ENCODE measurements at places on chromosomes 3 and 15. TPM values are rescaled to one million over a fixed set of nuclear protein-coding genes. Genes with fewer than 3 reads are reported as not detected.
A peak's percentile ranks its signal among the peaks of the same experiment; 100 is the strongest.

GRCh38 chr15:37359101-37359892 lies 258.9 kb upstream of the MEIS2 start:
- no peak overlapping the region for H3K4me3 ChIP-seq
- H3K27ac ChIP-seq = no peak overlapping the region
- DNase-seq = no peak

- no peak overlapping the region for H3K27ac ChIP-seq
- H3K27me3 ChIP-seq = no peaks in the 10 kb centered on the region
- H3K4me3 ChIP-seq = no peak overlapping the region
- peaks cover 12% of the 10 kb centered on the region for H3K4me1 ChIP-seq
- no peak for DNase-seq
Observed at GRCh38 chr3:71312461-71312860, 271.1 kb downstream of the FOXP1 start.

DNA sequence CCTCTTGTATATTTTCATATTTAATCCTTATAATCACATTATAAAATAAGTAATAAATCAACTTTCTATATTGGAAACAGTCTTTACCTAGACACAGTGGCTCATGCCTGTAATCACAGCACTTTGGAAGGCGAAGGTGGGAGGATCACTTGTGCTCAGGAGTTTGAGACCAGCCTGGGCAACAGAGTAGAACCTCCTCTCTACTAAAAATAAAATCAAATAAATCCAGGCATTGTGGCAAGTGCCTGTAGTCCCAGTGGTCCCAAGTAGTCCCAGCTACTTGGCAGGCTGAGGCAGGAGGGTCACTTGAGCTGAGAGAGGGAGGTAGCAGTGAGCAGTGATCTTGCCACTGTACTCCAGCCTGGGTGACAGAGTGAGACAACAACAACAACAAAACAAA lies 975.1 kb downstream of the ROBO1 start:
- H3K4me1 ChIP-seq = no peaks in the 10 kb centered on the region
- H3K27ac ChIP-seq = no peak overlapping the region
- H3K27me3 ChIP-seq = no peaks in the 10 kb centered on the region
- no peak for DNase-seq
- H3K4me3 ChIP-seq = no peak overlapping the region

DYNLT2B gene
- total RNA-seq = 10.9 TPM

DNA sequence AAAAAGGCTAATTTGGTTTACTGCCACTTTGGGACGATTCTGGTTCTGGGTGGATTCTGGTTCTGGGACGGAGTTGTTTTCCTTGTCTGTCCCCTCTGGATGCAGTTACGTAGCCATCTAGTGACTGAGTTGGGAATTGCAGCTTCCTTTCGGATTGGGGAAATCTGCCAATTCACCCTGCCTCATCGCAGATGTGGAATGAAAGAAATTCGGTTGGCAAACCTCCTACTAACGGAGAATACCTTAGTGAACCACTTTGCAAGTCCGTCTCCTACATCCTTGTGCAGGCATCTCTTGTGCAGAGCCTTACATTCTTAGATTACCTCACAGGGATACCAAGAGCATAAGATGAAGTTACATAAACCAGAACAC lies 31.5 kb upstream of the AP4E1 start:
- peak overlapping the region; percentile 72 for H3K4me3 ChIP-seq
- peak; percentile 62 for DNase-seq
- peaks cover 25% of the 10 kb centered on the region for H3K4me1 ChIP-seq
- no peaks in the 10 kb centered on the region for H3K36me3 ChIP-seq
- H3K27me3 ChIP-seq = peaks cover 14% of the 10 kb centered on the region

CCR4 gene
- not detected for total RNA-seq

- no peaks in the 10 kb centered on the region for H3K27me3 ChIP-seq
- peak; percentile 45 for DNase-seq
- H3K36me3 ChIP-seq = peaks cover 20% of the 10 kb centered on the region
- H3K27ac ChIP-seq = no peak overlapping the region
Observed at GRCh38 chr15:88529021-88529630, 17.4 kb downstream of the DET1 start.

THSD4 gene
- 15.6 TPM for total RNA-seq

DNA sequence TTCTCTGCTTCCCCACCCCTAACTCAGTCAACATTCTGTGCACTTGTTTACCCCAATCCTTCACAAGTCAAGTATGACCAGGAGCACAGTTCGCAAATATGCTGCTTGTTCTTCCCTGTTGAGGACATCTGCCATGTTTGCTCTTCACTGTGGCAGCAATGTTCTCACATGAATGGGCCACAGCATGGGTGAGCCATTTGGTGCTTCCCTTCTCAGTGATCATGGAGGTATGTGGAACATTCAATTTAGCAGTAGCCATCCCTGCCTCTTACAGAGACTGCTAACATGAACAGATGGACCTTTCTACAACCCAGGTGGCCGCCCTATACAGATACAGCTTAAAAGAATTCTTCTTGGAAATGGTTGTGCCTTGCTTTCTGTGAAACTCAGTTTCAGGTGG lies 660.1 kb upstream of the SGO1 start:
- no peaks in the 10 kb centered on the region for H3K27me3 ChIP-seq
- H3K36me3 ChIP-seq = no peaks in the 10 kb centered on the region
- H3K4me1 ChIP-seq = no peaks in the 10 kb centered on the region
- H3K27ac ChIP-seq = no peak overlapping the region
- no peak for DNase-seq
- no peak overlapping the region for H3K4me3 ChIP-seq

PLCH1 gene
- total RNA-seq = 0.36 TPM

DNA sequence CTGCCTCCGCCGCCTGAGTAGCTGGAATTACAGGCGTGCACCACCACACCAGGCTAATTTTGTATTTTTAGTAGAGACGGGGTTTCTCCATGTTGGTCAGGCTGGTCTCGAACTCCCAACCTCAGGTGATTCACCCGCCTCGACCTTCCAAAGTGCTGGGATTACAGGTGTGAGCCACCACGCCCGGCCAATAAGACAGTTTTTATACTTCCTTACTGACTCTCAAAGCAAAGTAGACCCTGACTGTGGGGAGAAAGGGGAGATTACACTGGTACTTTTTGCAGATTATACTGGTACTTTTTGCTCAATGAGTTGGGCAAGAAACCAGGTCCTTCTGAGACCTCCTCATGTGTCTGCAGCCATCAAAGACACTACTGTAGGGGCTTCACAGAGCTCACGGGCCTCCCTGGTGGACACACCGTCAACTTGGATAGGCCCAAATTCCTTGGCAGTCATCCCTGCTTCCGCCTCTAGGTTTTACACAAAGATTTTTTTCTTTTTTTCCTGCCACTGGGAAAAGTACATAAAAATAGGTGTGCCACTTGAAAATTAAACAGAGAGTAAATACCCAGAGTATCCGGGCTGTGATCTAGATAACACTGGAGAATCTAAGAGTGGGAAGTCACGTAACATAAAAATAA lies 143.3 kb upstream of the WNT5A start:
- H3K27me3 ChIP-seq = no peaks in the 10 kb centered on the region
- no peak for DNase-seq
- no peak overlapping the region for H3K4me3 ChIP-seq
- H3K27ac ChIP-seq = no peak overlapping the region

DNA sequence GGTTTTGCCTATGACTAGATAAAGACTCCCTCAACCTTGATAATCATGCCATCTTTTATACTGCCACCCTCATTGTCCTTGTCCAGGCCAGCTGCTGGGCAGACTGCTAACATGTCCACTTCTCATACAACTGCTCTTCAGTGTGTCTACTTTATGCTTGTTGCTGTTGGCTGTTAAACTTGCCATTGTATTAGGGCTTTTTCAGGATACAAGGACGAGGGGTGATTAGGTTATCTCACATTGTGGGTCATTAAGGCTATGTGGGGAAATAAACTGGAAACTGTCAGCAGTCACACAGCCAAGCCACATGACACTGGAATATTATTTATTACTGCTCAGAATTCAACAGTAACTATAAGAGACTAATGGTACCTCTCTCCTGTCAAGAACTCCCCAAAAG lies 36.1 kb downstream of the STARD9 start:
- no peak overlapping the region for H3K27ac ChIP-seq
- DNase-seq = no peak
- H3K27me3 ChIP-seq = no peaks in the 10 kb centered on the region

WDR76 gene
- 7.6 TPM for total RNA-seq

DNA sequence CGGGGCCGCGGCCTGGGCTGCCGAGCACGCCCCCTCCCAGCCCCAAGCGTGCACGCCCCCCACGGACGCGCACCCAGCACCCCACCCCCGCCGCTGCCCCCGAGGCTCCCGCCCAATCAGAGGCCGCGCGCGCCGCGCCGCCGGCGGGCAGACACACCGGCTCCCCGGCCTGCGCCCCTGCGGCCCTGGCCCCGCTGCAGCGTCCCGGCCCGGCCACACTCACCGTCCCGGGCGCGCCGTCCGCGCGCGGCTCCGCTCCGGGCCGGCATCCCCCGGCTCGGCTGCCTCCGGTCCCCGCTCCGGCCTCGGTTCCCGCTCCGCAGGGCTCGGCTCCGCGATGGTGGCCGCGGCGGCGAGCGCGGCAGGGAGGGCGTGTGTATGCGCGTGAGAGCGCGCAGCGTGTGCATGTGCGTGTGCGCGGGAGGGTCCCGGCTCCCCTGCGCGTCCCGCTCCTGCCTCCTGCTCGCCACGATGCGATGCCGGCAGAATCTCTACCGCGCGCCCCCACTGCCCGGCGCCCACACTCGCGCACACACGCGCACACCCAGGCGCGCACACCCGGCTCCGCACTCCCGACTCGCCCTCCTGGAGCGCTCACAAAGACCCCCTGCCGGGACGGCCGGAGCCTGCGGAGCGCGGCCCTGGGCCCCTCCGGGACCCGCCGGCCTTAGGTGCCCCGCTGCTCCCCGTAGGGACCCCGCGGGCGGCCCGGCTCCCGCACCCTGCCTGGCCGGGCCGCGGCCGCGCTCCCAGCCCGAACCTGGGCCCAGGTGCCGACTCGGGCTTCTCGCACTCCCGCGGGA lies 186.5 kb upstream of the LINGO1 start:
- no peaks in the 10 kb centered on the region for H3K36me3 ChIP-seq
- H3K4me1 ChIP-seq = no peaks in the 10 kb centered on the region
- peaks cover 48% of the 10 kb centered on the region for H3K27me3 ChIP-seq
- no peak overlapping the region for H3K4me3 ChIP-seq

- H3K4me3 ChIP-seq = peak overlapping the region; percentile 96
- H3K27me3 ChIP-seq = peaks cover 7% of the 10 kb centered on the region
- no peak for DNase-seq
- no peaks in the 10 kb centered on the region for H3K36me3 ChIP-seq
- peak overlapping the region; percentile 45 for H3K27ac ChIP-seq
Observed at GRCh38 chr15:74873756-74874424, 725 bp upstream of the SCAMP2 start.

GLDN gene
- 0.59 TPM for total RNA-seq

- peaks cover 5% of the 10 kb centered on the region for H3K4me1 ChIP-seq
- no peak for DNase-seq
- H3K27ac ChIP-seq = no peak overlapping the region
- H3K36me3 ChIP-seq = no peaks in the 10 kb centered on the region
- no peak overlapping the region for H3K4me3 ChIP-seq
Observed at GRCh38 chr15:77838595-77838994, 205.9 kb upstream of the LINGO1 start.

- H3K27ac ChIP-seq = no peak overlapping the region
- no peak overlapping the region for H3K4me3 ChIP-seq
- no peaks in the 10 kb centered on the region for H3K27me3 ChIP-seq
- no peaks in the 10 kb centered on the region for H3K36me3 ChIP-seq
- peaks cover 5% of the 10 kb centered on the region for H3K4me1 ChIP-seq
Observed at GRCh38 chr15:41150279-41150678, 34.2 kb upstream of the INO80 start.

GRCh38 chr3:30655187-30655812 lies 48.9 kb downstream of the TGFBR2 start:
- DNase-seq = no peak
- peaks cover 66% of the 10 kb centered on the region for H3K36me3 ChIP-seq
- peaks cover 43% of the 10 kb centered on the region for H3K4me1 ChIP-seq
- H3K27me3 ChIP-seq = no peaks in the 10 kb centered on the region
- no peak overlapping the region for H3K4me3 ChIP-seq

PTPN9 gene
- 24.2 TPM for total RNA-seq

TNNC1 gene
- 0.36 TPM for total RNA-seq

DNA sequence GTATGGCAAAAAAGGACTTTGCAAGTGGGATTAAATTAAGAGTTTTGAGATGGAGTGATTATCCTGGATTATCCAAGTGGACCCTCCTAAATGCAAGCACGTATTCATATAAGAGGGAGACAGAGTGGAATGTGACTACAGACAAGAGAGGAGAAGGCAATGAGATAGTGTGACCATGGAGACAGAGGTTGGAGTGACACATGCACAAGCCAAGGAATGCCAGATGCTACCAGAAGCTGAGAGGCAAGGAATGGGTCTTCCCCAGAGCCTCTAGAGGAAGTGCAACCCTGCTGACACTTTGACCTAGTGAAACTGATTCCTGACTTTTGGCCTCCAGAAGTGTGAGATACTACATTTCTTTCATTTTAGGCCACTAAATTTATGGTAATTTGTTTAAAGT lies 117.2 kb downstream of the UACA start:
- peaks cover 1% of the 10 kb centered on the region for H3K36me3 ChIP-seq
- no peak overlapping the region for H3K4me3 ChIP-seq
- no peaks in the 10 kb centered on the region for H3K27me3 ChIP-seq
- H3K4me1 ChIP-seq = peaks cover 9% of the 10 kb centered on the region
- H3K27ac ChIP-seq = no peak overlapping the region
- no peak for DNase-seq
